ENCODE measurements at places on chromosomes 7 and 10.

- peak; percentile 77 for DNase-seq
Observed at GRCh38 chr10:89151857-89152256, 55.3 kb downstream of the CH25H start.

DNA sequence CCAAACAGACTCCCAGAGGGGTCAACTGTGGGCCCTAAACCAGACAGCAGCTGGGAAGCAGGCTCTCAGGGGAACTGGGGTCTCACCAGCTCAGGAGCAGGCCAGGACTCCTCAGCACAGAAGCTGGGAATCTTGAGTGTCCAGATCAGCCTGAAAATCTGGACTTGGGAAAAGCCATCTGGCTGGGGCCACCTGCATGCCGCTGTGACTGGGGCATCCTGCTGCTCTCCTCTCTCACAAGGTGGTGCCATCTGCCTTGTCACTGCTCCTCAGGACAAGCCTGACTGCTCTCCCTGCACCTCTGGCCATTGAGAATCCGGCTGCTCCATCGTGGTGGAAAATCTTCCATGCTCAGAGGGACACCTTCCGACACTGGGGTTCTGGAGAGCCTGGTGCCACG is 141.4 kb downstream of the PLPP4 start:
- DNase-seq, result no peak

- DNase-seq, result peak; percentile 38
Observed at GRCh38 chr10:14093730-14094484, 236.8 kb downstream of the FRMD4A start.

- no peak for DNase-seq
Observed at GRCh38 chr10:64773357-64773756, 1252.2 kb downstream of the REEP3 start.

GRCh38 chr10:3954615-3955014 is 169.6 kb upstream of the KLF6 start:
- no peak for DNase-seq

DNA sequence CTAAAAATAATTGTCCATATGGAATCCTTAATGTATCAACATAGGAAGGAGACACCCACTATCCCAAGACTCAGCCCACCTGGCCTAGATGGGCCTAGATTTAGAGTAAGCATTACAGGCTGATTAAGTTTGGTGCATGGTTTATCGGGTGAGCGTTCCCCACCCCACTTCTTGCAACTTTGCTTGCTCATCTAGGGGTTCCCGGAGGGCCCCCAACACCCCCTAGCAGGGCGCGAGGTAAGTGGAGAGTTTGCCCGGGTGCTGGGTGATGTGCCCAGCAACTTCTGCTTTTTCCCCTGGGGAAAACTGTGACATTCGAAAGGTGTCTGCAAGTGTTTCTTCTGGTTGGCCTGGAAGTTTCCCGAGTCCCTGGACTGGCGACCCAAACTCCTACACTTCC is 31.7 kb downstream of the SKIDA1 start:
- no peak for DNase-seq

DNA sequence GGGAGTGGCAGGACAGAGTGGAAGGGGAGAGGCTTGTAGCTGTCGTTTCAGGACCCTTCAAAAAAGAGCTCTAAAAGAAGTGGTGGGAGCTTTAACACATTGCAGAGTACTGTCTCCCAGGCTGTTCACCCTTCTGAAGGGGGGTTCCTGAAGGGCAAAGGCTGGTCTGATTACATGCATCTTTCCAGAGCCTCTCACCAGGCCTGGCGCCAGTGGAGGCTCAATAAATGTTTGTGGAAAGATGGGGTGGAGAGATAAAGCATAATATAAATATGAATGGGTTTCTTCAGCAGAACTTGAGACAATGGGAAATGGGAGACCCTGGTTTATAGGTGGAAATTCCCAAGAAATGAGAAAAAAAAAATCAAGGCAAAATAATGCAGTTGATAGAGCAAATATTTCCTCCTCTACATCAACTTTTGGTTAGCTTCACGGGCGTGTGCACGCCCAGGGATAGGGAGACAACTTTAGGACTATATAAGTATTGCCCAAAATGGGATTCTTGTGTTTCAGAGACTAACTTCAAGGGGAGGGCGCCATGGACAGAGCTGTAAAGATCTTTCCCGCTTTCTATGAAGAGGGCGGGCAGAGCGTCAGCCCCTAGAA is 613 bp upstream of the BUB3 start:
- DNase-seq, result no peak

- DNase-seq, result no peak
Observed at GRCh38 chr7:100546129-100546925, 7.3 kb downstream of the AGFG2 start.

GRCh38 chr7:5344342-5344741 is 61.6 kb downstream of the SLC29A4 start:
- no peak for DNase-seq

GRCh38 chr7:154096-154799 is 38.1 kb upstream of the FAM20C start:
- no peak for DNase-seq

DNA sequence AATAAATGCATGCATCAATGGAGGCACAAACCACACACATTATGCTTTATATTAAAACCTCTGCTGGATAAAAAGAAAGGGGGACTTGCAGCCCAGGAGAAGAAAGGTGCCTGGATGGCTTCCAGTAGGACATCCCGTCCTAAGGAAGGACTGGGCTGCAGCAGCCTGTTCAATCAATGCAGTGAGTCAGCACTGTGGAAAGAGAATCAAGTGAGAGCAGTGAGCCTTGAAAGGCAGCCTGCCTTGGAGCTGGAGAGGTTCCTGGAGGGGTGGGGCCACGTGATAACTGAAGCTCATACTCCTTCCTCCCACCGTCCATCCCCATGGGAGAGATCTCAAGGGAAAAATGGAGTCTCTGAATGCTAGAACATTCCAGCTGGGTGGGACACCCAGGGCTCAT is 501.2 kb downstream of the ADRA2A start:
- no peak for DNase-seq

GRCh38 chr10:126130271-126130710 is 233.9 kb downstream of the FANK1 start:
- DNase-seq, result peak; percentile 56

DNA sequence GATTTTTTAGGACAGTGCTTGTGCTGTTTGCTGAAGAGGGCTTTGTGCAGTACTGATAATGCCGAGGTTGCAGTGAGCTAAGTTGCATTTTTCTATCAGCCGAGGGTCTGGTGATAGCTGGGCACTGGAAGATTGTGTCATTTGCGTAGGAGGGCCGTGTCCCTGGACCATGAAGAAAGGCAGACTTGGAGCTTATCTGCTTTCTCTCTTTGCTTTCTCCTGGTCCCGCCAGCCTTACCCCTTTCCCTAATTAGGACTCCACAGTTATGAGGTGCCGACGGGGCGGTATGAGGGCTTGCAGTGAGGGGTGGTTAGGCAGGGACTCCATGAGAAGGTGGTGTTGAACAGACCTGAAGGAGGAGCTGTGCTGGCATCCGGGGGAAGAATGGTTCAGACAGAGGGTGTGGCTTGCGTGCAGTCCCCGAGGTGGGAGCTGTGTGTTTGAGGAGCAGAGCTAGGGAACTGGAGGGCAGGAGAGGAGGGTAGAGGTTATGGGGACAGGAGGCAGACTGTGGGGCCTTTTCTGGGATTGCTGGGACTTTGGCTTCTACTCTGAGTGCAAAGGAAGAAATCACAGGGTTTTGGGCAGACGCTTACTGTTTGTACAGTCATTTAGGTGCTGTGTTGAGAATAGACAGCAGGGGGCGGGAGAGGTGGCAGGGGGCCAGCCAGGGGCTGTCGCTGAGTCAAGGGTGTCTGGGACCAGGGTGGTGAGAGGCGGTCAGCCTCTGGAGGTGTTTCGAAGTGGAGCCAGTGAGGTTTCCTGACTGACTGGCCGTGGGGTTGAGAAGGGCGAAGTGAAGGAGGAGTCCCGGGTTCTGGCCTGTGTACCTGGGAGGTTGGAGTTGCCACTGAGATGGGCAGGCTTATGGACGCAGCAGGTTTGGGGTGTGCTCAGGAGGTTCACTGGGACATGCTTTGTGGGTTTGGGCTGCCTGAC is 43.4 kb downstream of the PRF1 start:
- no peak for DNase-seq

DNA sequence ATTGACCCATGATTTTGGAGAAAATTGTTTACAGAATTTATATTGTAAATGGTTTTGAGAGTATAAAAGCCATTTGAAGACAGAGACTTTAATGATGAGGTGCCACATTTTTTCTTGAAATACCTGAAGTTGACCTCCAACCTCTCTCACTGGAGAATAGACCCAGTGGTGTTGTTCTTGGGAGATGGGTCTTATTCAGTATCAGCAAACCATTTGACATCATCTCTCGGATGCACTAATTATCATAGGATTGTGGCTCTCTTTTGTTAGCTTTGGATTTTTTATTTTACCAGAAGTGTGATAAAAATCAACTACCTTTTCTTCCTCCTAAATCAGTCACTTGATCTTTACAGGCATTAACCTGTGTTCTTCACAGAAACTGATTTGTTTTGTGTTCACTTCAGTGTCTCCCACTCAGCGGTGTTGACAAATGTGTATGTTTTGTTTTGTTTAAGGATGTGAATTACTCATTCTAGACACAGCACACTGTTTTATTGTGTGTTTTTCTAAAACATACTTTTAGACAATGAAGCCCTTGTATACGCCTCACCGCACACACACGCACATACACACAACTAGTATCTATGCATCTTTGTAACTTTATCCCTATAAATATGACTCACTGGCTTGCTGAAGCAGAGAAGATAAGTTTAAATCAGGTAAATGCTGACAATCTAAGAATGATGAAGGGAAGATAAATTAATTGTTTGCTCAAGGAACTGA is 455.6 kb downstream of the INHBA start:
- no peak for DNase-seq

- no peak for DNase-seq
Observed at GRCh38 chr7:65239707-65240352, 133.8 kb upstream of the ZNF92 start.

DNA sequence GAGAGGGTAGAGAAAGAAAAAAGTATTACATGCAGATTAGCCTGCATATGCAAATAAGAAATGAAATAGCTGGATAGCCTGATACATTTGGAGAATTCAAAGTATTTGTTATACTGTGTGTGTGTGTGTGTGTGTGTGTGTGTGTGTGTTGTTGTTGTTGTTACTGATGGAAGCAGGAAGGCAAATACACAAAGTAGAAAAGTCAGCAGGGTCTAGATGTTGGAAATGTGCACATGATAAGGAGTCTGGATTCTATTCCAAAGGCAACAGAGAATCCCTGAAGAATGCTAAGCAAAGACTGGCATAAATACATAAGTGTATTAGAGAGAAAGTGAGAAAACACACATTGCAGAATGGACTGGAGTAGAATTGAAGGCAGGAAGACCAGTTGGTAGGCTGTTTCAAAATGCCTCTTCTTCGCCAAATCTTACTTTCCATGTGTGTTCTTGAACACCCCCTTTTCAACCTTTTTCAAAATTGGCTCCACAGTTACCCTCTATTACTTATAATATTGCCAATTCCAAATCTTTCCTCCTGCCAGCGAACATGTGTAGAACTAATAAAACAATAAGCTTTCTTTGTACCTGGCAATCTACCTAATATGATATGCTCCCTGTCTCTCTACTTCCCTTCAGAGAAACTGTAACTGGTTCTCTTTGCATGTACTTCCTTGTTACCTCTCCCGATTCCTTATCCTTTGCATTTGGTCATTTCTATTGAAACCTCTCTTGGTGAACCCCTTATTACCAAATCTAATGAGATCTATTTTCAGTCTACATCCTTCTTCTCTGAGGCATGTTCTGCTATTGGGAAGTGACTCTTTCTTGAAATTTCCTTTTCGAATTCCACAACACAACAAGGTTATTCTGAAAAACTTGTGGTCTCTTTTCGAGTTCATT is 6.2 kb downstream of the CPED1 start:
- DNase-seq, result no peak

GRCh38 chr10:59107147-59107546 is 69.3 kb upstream of the PHYHIPL start:
- no peak for DNase-seq

DNA sequence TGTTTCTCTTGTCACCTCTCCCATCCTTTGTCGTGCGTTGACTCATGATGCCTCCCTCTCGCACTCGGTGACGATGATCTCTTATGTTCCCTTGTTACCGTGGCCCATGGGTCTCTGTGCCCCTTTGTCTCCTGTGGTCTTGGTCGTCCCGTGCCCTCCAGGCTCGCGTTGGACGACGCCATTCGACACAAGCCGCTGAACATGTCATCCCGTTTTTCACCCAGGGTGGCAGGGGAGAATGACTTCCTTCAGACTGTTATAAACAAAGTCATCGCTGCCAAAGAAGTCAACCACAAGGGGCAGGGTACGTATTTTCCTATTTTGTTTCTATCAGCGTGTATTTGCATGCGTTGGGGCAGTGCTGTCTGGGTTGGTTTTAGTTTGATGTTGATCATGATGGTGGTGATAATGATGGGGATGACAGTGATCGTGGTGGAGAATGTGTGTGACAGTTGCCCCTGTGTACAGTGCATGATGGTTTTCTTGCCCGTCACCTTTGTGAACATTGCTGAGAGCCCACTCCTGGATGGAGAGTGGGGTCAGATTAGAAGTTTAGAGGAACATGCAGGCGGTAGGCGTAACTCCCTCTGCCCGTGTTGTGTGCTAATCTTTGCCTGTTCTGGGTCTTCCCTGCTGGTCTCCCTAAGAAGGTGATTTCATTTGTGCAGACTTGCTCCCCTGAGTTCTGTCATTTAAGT is 107.0 kb downstream of the DOCK1 start:
- DNase-seq, result no peak

- DNase-seq, result no peak
Observed at GRCh38 chr10:130990486-130990885, 321.0 kb downstream of the TCERG1L start.

- no peak for DNase-seq
Observed at GRCh38 chr7:122883049-122883680, 3.1 kb downstream of the CADPS2 start.

DNA sequence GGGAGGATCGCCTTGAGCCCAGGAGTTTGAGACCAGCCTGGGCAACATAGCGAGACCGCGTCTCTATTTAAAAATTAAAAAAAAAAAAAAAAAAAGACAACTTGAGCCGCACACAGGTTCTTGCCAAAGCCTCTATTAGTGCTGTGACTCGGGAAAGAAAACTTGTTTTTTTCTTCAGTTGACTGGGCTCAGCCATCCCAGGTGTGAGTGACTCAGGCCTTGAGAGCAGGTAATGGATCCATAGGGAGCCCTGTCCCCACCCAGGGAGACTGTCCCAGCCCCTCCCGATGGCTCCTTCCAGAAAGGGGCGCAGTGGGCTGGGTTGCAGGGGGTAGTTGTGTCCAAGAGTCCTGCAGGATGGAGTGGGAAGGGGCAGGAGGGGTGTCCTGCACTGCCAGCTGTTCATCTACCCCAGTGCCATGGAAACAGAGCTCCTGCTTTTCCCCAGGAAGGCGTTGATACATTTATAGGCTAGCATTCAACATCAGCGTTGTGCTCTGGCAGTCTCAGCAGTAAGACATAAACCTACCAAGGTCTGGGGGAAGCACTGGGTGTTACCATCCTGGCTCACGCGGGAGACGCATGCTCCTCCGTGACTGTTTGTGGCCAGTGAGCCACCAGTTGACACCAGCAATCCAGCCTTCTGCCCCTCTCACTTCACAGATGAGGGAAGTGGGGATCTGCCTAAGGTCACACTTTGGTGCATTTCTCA is 126.6 kb downstream of the CUX1 start:
- no peak for DNase-seq

- peak; percentile 18 for DNase-seq
Observed at GRCh38 chr7:84612981-84613681, 418.5 kb upstream of the SEMA3A start.
